ENCODE measurements at places on chromosomes 7 and 10.

- no peak for DNase-seq
Measured at GRCh38 chr7:40560672-40561071, 425.9 kb downstream of the SUGCT start.

DNA sequence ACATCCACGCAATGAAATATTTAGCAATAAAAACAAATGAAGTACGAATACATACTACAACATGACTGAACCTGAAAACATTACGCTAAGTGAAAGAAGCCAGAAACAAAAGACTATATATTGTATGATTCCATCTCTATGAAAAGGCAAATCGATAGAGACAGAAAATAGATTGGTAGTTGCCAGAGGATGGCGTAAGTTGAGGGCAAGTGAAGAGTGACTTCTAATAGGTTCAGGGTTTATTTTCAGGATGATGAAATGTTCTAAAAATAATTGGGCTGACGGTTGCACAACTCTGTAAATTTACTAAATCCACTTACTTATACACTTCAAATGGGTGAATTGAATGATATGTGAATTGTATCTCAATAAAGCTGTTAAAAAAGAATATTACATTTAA is 39.5 kb upstream of the TECTB start:
- DNase-seq = no peak

DNA sequence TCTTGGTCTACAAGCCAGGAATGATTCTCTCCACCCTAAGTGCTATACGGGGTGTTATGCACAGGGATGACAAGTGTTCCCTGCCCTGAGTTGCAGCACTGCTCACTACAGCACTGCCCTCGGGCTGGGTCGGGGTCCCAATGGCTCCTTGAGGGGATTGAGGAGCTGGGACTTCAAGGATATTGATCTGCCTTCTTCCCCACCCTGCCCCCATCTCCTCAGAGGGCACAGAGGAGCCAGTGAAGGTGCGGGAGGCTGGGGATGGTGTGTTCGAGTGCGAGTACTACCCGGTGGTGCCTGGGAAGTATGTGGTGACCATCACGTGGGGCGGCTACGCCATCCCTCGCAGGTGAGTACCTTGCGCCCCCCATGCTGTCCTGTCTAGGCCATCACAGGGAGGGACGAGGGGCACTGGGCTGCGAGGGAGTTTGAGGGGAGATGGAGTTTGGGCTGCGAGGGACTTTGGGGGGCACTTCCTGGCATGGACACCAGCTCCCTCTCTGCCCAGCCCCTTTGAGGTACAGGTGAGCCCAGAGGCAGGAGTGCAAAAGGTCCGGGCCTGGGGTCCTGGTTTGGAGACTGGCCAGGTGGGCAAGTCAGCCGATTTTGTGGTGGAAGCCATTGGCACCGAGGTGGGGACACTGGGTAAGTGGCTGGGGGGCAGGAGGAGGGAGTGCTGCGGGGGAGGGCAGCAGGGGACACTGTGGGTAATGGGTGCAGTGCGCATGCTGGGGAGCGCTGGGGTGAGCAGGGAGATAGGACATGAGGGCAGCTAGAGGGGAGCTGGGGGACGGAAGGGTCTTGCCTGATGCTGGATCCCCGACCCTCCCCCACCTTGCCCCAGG is 10.3 kb downstream of the FLNC start:
- no peak for DNase-seq

GRCh38 chr7:71627651-71628050 is 495.7 kb downstream of the GALNT17 start:
- DNase-seq = no peak

DNA sequence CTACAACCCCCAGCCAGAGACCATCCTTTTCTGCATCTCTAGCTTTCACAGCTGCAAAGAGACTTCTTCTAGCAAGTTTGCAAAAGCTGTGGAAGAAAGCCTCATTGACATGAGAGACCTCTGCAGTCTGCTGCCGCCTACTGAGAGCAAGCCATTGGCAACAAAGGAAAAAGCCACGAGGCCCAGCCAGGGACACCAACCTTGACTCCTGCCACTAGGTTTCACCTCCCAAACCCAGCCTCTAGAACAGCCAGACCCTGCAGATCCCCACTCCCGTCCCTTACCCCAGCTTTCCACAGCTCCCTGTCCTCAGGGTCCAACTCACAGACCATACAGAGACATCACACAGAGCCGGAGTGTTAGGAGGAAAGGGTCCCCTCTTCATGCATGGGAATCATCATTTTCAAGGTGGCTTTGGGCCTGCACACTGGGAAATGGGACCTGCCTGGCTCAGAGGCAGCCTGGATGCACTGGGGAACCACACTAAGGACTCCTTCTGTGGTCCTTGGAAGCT is 14.6 kb upstream of the C10orf53 start:
- DNase-seq = no peak

DNA sequence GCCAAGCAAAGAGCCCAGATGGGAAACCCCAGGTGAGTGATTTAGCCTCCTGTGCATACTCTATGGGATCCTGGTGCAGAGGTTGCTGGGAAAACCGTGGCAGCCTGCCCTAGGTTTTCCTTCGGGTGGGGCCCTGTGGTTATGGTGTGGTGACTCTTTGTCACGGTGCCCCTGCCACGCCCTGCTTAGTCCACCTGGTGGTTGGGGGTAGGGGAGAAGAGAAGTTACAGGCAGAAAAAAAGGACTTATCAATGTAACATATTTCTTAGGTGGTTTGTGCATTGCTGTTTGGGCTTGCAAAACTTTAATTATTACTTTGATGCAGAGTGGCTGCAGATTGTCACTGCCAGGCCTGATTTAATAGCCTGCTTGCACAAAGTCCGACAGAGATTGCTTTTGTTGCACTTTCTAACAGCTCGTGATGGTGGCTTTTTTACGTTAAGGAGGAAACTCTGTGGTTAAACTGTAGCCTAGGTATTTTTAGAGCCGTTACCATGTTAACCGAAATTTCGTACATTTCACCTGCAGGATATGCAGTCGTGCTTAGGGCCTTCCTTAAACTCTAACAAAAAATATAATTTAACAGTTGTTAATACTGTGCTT is 197.4 kb downstream of the RNLS start:
- peak; percentile 62 for DNase-seq

DNA sequence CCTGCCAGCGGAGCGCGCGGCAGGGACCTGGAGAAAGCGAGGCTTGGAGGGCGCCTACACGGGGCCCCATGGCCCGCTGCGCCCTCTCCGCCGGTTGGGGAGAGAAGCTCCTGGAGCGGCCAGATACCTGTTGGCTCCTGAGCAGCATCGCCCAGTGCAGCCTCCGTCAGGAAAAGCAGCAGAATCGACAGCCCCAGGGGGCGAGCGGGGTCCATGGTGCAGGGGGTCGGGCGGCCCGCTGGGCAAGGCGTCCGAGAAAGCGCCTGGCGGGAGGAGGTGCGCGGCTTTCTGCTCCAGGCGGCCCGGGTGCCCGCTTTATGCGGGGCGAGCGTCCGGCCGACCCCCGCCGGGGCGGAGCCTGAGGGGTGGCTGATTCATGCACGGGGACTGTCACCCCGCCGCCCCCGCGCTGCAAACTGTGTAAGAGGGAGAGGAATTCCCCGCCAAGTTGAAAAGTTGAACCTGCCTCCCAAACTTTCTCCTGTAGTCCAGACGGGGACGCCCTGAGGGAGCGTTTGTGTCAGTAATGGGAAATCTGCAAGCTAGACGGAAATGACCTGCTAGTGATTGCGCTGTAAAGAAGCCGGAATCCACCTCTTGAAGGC is at the start of gene TFPI2:
TFPI2 (minus strand) TSS at position 290 of the 605 bp plus-strand sequence; CDS start at position 215, 75 bp downstream.
- DNase-seq = peak; percentile 69

- no peak for DNase-seq
Measured at GRCh38 chr7:45978731-45979211, 57.7 kb upstream of the IGFBP3 start.

- no peak for DNase-seq
Measured at GRCh38 chr7:92034116-92034515, 93.5 kb downstream of the AKAP9 start.

DNA sequence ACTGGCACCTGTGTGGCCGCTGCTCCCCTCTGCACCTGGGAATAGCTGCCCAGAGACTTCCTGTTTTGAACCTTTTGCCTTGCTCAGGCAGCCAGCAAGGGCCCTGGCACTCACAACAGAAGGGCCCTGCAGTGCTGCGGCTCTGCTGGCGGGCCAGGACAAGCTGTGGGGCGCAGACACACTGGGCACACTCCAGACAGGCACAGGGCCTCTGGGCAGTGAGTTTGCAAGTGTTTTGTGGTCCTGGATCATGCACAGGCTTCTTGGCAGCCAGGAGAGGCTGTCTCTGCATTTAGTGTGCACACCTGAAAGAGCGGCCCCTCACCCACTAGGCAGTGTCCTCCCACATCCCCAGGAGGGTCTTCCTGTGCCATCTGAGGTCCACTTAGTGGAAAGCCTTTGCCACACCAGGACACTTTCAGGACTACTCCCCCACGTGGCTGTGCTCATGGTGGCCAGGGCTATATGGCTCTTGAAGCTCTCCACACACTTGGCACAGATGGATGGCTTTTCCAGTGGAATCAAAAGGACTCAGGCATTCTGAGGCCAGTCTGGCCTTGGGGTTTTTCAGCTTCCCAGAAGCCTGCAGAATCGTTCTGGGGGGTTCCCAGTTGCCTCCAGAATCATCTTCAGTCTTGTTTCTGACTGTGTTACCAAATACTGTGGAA is 5.0 kb upstream of the ATP6V0E2 start:
- no peak for DNase-seq

DNA sequence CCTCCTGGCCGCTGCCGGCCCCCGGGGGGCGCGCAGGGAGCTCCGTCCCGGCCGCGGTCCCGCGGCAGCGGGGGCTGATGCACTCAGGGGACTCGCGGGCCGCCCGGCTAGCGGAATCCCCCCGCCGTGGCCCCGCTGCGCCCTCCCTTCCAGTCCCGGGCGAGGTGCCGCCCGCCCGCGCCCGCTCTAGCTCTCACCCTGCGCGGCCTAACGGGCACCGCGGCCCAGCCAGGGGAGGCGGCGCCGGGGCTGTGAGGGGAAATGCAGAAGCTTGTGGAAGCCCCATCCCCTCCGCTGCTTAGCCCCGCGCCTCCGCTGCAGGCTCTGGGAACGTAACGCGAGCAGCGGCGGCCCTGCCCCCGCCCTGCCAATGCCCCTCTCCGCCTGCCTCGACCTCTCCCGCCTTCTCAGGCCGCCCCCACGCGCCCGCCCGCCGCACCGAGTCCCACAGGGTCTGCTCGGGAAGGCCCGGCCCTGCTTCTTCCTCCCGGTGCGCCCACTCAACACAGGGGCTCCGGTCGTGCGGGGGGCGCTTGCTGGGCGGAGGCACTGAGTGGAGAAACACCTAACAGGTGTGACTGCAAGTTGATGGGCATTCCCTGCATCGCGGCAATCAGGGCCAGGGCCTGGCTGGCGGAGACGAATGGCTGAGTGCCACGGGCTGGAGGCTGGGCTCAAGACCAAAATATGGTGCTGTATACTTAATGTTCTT is 384 bp upstream of the TMEM229A start:
- peak; percentile 54 for DNase-seq

DNA sequence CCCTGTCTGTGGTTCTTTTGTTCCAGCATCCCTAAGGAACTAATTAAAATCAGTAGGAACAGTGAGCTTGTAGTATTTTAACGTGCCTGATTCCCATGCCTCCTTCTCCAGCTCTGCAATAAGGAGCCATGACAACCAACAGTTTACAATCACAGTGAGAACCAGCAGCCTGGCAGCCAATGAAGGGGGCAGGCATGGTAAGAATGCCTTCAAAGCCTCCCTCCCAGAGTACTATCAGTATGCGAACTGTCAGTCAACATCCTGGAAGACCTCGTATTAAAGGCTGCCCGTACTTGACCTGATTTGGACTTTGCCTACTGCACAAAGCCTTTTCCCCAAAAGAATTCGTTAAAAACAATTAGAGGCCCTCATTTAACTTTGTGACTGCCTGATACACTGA is 7.7 kb downstream of the ZPBP start:
- no peak for DNase-seq

- DNase-seq = no peak
Measured at GRCh38 chr7:36185756-36186155, 32.7 kb downstream of the EEPD1 start.

DNA sequence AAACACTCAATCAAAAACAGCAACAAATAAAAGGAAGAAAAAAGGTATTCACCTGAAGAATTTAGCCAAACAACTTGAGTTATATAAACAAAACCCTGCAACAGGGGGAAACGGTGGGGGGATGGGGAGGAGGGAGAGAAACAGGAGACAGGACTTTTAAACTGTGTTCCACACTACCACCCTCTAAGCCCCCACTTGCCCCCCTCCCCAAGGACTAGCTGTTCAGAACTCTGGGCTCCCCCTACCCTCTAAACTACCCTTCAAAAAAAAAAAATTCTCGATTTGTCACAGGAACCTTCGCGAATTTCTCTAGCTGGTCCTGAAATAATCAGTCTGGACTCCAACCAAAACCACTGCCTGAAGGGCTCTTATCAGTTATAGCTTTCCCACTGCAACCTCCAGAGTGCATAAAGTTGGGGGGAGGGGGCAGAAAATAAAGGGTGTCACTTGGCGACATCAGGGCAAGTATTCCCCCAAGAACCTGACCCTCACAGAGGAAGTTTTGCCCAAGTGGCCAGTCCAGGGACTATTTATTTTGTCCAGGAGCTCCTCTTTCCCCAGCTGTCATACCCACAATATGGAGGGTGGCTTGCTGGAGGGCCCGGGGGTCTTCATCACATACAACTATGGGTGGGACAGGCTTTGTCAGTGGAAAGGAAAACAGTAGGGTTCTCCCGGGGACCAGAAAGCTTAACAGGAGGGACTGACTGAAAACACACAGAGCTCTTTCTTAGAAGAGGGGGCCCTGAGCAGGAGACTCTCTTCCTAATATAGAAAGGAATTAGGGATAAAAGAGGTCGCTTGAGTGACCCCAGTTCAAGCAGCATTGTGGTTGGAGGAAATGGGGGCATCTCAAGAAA is 1.3 kb downstream of the UBE2H start:
- peak; percentile 65 for DNase-seq

GRCh38 chr10:32481606-32482005 is 35.7 kb downstream of the CCDC7 start:
- no peak for DNase-seq

DNA sequence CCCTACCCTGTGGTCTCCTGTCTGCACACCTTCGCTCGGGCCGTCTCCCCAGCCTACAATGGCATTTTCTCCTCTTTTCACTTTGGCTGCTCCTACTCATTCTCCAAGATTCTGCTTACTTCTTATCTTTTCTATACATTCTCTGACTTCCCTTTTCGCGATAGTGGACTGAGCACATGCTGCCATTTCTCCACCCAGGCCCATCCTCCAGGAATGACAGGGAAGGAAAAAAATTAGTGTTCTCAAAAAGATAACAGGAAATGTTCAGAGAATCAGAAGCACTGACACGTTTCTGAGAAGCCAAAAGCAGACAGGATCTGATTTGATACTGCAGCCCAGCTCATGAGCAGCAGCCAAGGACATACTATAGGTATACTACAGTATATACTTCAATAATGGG is 6.4 kb upstream of the ANXA11 start:
- no peak for DNase-seq

DNA sequence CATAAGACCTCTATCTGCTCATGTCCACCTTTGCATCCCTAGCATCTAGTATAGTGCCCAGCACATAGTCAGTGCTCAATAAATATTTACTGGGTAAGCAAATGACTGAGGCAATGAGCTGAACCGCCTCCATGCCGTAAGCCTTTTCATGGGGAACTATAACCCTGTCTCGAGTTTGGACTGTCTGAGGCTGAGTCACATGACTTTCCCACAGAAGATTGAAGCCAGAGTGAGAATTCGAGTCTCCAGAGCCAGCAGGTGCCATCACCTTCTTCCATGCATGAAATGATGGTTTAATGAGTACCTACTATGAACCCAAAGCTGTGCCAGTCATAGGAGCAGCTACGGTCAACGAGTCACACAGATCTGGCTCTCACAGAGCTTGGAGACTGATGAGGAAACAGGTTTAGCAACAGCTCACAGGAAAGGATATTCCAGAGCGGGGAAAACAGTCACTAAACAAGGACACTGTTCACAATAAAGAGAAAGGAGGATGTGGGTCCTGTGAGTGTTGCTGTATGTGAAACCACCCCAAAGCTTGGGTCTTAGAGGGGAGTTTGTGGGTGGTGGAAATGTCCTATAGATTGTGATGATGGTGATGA is 75.2 kb downstream of the TEX36 start:
- no peak for DNase-seq

Data from sigmoid colon (tissue), 7 donors.